ENCODE measurements at places on chromosomes 3 and 15. TPM values are rescaled to one million over a fixed set of nuclear protein-coding genes. Genes with fewer than 3 reads are reported as not detected.

GRCh38 chr3:50221411-50222168 lies 14.4 kb upstream of the GNAI2 start:
- no peaks in the 10 kb centered on the region for H3K36me3 ChIP-seq
- H3K4me1 ChIP-seq, result peaks cover 1% of the 10 kb centered on the region
- no peaks in the 10 kb centered on the region for H3K27me3 ChIP-seq
- no peak overlapping the region for H3K27ac ChIP-seq
- DNase-seq, result peak; percentile 93
- no peak overlapping the region for H3K4me3 ChIP-seq

DNA sequence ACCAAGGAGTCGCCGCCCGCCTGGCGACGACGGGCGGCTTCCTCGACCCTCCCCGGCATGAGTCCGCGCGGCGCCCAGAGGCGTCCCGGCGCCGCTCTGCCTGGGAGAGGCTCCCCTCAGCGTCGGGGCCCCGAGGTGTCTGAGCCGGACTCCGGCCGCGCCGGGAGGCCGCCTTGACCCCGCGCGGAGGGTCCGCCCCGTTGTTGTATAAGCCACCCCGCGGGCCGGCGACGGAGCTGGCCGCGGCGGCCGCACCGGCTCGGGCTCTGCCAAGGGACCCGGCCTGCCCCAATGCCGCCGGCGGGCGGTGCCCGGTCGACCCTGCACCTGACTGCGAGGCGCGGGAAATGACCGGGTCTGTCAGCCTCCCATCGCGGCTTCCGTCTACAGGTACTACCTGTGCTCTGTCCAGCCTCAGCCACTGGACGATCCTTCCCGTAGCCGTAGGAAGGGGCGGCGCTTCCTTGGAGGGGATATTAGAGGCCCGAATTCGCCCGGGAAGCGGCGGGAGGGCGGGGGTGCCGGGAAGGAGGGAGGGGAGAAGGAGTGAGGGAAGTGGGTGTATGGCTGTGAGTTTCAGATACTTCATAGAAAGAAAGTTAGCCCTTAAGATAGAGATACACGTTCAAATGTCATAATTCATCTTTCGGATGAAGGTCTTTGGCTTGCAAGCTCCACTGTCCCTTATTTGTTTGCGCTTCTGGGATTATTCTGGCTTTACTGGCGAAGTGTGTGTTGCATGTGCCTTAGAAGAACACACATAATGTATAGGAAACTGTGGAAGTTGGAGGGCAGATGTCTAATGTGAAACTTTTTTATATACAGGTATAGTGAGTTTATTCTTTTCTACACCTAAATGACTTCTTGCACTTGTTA lies 620 bp downstream of the ABHD5 start:
- peak overlapping the region; percentile 51 for H3K27ac ChIP-seq
- H3K4me3 ChIP-seq, result peak overlapping the region; percentile 66

DNA sequence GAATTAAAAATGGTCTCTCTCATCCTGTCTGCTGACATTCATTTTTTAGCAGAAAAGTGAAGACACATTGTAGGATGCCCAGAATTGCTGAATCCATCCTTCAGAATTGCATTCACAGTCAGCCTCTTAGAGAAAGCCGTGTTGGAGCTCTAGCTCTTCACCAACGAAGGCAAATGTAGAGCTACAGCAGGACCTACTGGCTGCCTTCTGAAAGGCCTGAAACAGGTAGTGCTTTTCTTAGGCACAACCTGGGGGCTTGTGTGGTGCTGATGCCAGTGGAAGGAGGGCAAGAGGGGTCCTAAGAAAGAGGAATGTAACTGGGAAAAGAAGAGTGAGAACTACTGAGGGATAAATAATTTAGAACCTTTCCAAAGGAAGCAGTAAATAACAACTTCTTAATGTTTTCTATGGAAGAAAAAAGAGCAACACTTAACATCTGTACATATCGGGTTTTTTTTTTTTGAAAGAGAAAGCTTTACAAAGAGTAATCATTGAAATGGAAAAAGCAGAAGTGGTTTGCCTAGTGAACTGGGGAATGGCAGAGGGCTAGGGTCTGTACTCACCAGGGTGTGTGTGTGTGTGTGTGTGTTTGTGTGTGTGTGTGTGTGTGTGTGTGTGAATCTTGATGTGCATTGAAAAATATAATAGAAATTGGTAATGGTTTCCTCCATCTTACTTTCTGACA lies 297.8 kb downstream of the SATB1 start:
- no peak overlapping the region for H3K27ac ChIP-seq
- no peaks in the 10 kb centered on the region for H3K27me3 ChIP-seq
- H3K36me3 ChIP-seq, result no peaks in the 10 kb centered on the region
- DNase-seq, result peak; percentile 8

GRCh38 chr3:14275962-14276909 lies 97.6 kb downstream of the LSM3 start:
- no peaks in the 10 kb centered on the region for H3K36me3 ChIP-seq
- H3K4me3 ChIP-seq, result no peak overlapping the region
- H3K27ac ChIP-seq, result no peak overlapping the region

DNA sequence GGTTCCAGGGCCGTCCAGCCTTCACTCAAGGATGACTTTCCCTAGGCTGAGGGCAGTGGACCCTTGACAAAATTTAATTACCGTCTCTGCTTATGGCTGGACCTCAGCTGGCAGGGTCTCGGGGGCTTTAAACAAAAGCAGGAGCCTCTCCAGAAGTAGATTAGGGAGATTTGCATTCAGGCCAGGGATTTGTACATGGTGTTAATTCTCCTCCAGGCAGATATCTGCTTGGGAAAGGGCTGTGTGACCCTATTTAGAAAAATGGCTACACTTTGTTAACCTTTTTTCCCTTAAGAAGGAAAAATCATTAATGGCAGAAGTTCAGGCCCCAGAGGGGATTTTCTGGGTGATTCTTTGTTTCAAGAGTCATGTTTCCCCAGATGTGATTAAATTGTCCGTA lies 329.1 kb upstream of the C2CD4B start:
- H3K27me3 ChIP-seq, result no peaks in the 10 kb centered on the region
- no peak overlapping the region for H3K27ac ChIP-seq
- no peak for DNase-seq

GRCh38 chr3:172142051-172142863 lies 102.9 kb downstream of the FNDC3B start:
- peak overlapping the region; percentile 75 for H3K27ac ChIP-seq
- no peak overlapping the region for H3K4me3 ChIP-seq
- H3K27me3 ChIP-seq, result no peaks in the 10 kb centered on the region
- peaks cover 85% of the 10 kb centered on the region for H3K4me1 ChIP-seq
- no peak for DNase-seq

CLDN1 gene
- 4.2 TPM for total RNA-seq

DNA sequence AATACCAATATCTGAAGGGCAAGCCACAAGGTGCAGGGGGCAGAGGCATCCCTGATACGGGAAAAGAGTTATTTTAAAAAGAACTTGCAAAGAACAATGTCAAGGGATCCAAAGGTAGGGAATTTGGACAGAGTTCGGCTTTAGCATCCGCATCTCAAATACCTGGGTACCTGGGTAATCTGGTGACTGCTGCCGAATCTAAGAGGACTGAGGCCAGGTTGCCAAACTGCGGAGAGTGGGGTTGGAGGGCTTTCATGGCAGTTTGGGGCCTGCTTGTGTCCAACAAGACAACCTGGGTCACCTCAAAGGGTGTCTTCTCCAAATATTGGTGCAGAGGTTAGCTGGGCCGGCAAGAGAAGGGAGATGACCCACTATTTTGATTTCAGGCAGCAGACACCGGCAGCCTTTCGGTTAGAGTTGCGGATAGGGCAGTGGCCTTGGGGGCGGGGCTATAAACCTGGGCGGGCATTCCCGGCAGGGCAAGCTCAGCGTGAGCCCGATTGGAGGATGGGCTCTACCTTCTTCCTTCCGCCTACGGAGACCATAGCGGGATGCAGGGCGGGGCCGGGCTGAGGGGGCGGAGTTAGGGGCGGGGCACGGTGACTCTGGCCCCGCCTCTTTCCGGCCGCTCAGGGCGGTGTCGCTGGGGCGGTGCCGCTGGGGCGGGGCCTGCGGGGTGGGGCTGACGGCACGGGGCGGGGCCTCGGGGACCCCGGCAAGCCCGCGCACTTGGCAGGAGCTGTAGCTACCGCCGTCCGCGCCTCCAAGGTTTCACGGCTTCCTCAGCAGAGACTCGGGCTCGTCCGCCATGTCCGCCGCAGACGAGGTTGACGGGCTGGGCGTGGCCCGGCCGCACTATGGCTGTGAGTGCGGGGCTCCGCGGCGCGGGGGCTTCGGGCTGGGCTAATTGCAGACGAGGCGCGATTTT lies at the start of gene IQGAP1:
TSS of gene IQGAP1 (plus strand) at position 709 of the 928 bp plus-strand sequence. CDS start at position 809, 100 bp downstream.
- peak within 1 kb of the TSS; percentile 82 for H3K4me3 ChIP-seq
- H3K4me1 ChIP-seq, result peaks cover 40% of the 10 kb centered on the region
- no peaks in the 10 kb centered on the region for H3K27me3 ChIP-seq
- DNase-seq, result peak; percentile 97
- H3K27ac ChIP-seq, result peak within 1 kb of the TSS; percentile 93

DNA sequence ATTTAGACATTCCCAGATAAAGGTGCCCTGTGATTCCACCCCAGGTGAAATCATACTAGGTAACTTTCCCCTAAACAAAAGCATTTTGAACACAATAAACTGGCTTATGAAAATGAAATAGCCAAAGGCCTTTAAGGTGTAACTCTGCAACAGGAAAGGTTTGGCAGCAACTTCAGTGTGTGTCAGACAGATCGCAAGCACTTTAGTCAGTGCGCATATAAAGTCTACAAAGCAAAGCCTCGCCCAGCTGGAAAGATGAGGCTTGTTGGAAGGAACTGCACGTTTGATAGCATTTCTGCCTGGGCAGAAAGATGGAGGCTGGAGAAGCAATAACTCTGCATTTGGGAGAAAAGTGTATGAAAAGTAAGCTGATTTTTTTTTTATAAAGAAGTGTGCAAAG lies 57.9 kb downstream of the PRICKLE2 start:
- H3K27me3 ChIP-seq, result no peaks in the 10 kb centered on the region
- no peak overlapping the region for H3K4me3 ChIP-seq
- H3K4me1 ChIP-seq, result peaks cover 16% of the 10 kb centered on the region
- no peak overlapping the region for H3K27ac ChIP-seq
- no peak for DNase-seq
- H3K36me3 ChIP-seq, result no peaks in the 10 kb centered on the region

DNA sequence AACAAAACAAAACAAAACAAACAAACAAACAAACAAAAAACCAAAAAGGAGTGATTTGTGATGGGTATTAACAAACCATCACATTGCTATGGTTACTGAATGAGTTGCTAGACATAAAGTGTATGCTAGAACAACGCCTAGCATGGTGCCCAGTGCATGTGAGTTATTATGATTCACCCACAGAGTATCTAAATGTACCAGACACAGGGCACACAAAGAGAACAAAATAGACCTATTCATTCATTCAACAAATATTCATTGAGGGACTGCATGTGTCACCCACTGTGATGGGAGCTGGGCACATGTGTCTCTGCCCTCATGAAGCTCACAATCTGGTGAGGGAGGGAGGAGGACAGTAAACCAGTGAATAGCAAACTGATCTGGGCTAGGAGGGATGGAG lies 11.6 kb upstream of the ACAN start:
- H3K27ac ChIP-seq, result no peak overlapping the region
- H3K27me3 ChIP-seq, result peaks cover 7% of the 10 kb centered on the region
- H3K4me3 ChIP-seq, result no peak overlapping the region
- DNase-seq, result no peak
- peaks cover 21% of the 10 kb centered on the region for H3K4me1 ChIP-seq
- H3K36me3 ChIP-seq, result no peaks in the 10 kb centered on the region

GRCh38 chr3:58659051-58659675 lies 7.4 kb downstream of the FAM3D start:
- no peaks in the 10 kb centered on the region for H3K36me3 ChIP-seq
- peak; percentile 82 for DNase-seq
- no peaks in the 10 kb centered on the region for H3K4me1 ChIP-seq
- H3K27ac ChIP-seq, result no peak overlapping the region
- H3K4me3 ChIP-seq, result no peak overlapping the region

DNA sequence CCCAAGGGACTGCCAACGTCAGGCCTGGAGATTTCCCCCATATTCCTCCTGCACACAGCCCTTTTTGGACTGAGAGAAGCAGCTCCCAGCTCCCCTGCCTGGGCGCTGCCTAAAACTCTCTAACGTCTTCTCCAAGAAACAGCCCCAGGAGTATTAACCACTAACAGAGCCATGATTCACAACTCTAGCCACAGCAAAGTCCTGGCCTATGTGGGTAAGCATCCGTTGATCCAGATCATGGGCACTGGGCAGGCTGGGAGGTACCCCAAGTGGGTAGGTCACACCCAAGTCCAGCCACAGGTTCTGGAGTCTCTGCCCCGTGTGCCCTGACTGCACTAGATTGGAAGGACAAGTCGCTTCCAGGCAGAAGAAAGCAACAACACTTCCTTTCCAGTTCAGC lies 31.9 kb downstream of the NBEAL2 start:
- no peaks in the 10 kb centered on the region for H3K27me3 ChIP-seq
- H3K36me3 ChIP-seq, result no peaks in the 10 kb centered on the region
- H3K4me3 ChIP-seq, result no peak overlapping the region
- 0 out of 2 replicates have a peak, but pooled peaks cover 4% of the 10 kb centered on the region for H3K4me1 ChIP-seq
- H3K27ac ChIP-seq, result no peak overlapping the region
- no peak for DNase-seq

- H3K27ac ChIP-seq, result no peak overlapping the region
- no peaks in the 10 kb centered on the region for H3K4me1 ChIP-seq
- H3K4me3 ChIP-seq, result no peak overlapping the region
- no peak for DNase-seq
Observed at GRCh38 chr3:67290438-67290837, 292.3 kb downstream of the KBTBD8 start.

DNA sequence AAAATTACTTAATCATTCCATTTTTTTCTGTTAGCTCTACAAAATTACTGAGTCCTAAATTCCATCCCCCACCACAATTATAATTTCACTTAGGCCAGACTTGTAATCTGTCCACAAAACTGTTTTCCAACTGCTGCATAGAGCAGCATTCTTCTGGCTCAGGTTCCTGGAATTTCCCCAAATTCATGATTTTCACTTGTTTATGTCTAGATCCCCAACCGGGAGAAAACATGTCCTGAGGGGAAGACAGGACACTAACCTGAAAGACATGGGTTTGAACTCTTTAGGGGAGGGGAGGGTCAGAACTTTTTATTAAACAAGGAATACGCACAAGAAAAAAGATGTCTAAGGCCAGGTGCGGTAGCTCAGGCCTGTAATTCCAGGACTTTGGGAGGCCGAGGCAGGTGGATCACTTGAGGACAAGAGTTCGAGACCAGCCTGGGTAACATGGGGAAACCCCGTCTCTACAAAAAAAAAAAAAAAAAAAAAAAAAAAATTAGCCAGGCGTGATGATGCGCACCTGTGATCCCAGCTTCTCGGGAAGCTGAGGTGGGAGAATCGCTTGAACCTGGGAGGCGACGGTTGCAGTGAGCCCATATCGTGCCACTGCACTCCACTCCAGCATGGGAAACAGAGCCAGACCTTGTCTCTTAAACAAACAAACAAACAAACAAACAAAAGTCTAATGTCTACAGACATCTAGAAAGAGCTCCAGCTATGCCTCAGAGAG lies 1.5 kb downstream of the ETFA start:
- no peak overlapping the region for H3K27ac ChIP-seq
- no peak for DNase-seq
- H3K36me3 ChIP-seq, result no peaks in the 10 kb centered on the region
- peaks cover 11% of the 10 kb centered on the region for H3K27me3 ChIP-seq
- H3K4me3 ChIP-seq, result peak overlapping the region; percentile 89

IQGAP1 gene
- 159 TPM for total RNA-seq

MGLL gene
- 0.83 TPM for total RNA-seq

- H3K4me1 ChIP-seq, result peaks cover 6% of the 10 kb centered on the region
- H3K4me3 ChIP-seq, result no peak overlapping the region
- H3K36me3 ChIP-seq, result no peaks in the 10 kb centered on the region
- no peak overlapping the region for H3K27ac ChIP-seq
- no peaks in the 10 kb centered on the region for H3K27me3 ChIP-seq
Observed at GRCh38 chr3:47225310-47225906, 57.2 kb downstream of the KIF9 start.

GRCh38 chr3:184261854-184262763 lies 756 bp upstream of the CAMK2N2 start:
- no peaks in the 10 kb centered on the region for H3K36me3 ChIP-seq
- peak overlapping the region; percentile 91 for H3K4me3 ChIP-seq
- peak; percentile 47 for DNase-seq

TGM5 gene
- total RNA-seq, result not detected
